Osteocyte (in vitro differentiated cells): ENCODE measurements at places on chromosomes 16 and 17. TPM values are rescaled to one million over a fixed set of nuclear protein-coding genes. Genes with fewer than 3 reads are reported as not detected.

GRCh38 chr16:11828696-11829095 lies 22.6 kb downstream of the RSL1D1 start:
- H3K4me1 ChIP-seq: peaks cover 10% of the 10 kb centered on the region
- H3K27ac ChIP-seq: no peak overlapping the region
- DNase-seq: no peak
- H3K36me3 ChIP-seq: no peaks in the 10 kb centered on the region
- H3K27me3 ChIP-seq: no peaks in the 10 kb centered on the region
- no peak overlapping the region for H3K4me3 ChIP-seq

GRCh38 chr16:15545544-15545943 lies 97.4 kb downstream of the MARF1 start:
- H3K4me1 ChIP-seq: no peaks in the 10 kb centered on the region
- H3K27me3 ChIP-seq: no peaks in the 10 kb centered on the region
- H3K27ac ChIP-seq: no peak overlapping the region

- H3K4me3 ChIP-seq: no peak overlapping the region
- peaks cover 4% of the 10 kb centered on the region for H3K27me3 ChIP-seq
- no peak for DNase-seq
- no peak overlapping the region for H3K27ac ChIP-seq
- no peaks in the 10 kb centered on the region for H3K36me3 ChIP-seq
These were observed 1.2 kb upstream of the P2RX1 start for GRCh38 chr17:3917391-3917931.

DNA sequence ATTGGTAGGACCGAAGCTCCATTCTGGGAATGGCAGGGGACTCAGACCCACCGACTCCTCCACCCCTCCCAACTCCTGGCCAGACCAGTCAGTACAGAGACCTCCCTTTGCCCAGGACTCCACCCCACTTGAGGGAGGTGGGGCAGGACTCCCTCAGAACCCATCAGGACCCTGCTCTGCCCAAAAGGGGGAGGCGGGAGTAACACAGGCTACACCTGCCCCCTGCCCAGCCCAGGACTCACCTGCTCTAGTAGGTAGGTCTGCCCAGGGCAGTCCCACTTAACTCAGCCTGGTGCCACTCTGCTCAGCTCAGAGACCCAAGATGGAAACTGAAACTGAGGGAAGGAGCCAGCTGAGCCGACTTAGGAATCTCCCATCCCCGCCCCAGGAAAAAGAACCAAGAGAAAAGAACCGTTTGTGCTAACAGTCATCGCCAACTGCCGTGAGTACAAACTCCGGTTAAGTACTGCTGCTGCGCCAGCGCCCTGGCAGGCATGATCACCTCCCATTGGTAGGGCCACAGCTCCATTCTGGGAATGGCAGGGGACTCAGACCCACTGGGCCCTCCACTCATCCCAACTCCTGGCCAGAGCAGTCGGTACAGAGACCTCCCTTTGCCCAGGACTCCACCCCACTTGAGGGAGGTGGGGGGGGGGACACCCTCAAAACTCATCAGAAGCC lies 503 bp downstream of the DHX58 start:
- H3K36me3 ChIP-seq: peaks cover 6% of the 10 kb centered on the region
- DNase-seq: no peak
- no peak overlapping the region for H3K4me3 ChIP-seq
- H3K27ac ChIP-seq: peak overlapping the region; percentile 61
- no peaks in the 10 kb centered on the region for H3K27me3 ChIP-seq

GRCh38 chr16:76265434-76266045 lies 11.7 kb upstream of the CNTNAP4 start:
- H3K4me1 ChIP-seq: no peaks in the 10 kb centered on the region
- DNase-seq: no peak
- no peaks in the 10 kb centered on the region for H3K36me3 ChIP-seq

- no peaks in the 10 kb centered on the region for H3K36me3 ChIP-seq
- H3K4me1 ChIP-seq: no peaks in the 10 kb centered on the region
- peaks cover 32% of the 10 kb centered on the region for H3K27me3 ChIP-seq
These were observed 35.9 kb downstream of the NACA2 start for GRCh38 chr17:61555127-61555566.

DNA sequence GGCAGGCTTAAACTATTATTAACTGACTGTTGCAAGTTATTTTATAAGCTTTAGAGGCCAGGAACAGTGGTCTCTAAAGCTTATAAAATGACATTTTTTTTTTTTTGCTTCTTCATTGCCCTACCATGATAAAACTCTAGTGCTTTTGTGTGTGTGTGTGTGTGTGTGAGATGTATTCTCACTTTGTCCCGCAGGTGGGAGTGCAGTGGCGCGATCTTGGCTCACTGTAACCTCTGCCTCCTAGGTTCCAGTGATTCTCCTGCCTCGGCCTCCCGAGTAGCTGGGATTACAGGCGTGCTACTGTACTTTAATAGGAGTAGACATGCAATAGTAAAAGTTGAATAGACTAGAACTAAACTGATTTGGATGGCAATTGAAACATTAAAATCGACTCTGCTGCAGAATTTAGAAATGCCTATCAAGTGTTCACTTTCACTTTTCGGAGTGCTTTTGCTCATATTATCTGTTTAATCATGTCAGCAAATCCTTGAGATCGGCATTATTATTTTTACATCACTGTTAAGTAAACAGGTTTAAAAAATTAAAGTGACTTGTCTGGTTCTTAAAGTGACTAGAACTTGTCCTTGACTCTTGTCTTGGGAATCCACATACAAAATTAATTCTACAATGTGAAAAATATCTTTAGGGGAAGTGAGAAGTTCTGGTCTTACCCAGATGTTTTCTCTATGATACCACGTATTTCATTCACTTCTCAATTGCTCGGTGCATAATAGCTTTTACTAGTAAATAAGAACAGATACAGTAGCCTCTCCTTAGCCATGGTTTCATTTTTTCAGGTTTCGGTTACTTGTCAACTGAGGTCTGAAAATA lies 8.4 kb upstream of the PCTP start:
- no peak overlapping the region for H3K4me3 ChIP-seq
- peaks cover 2% of the 10 kb centered on the region for H3K36me3 ChIP-seq
- no peaks in the 10 kb centered on the region for H3K4me1 ChIP-seq
- no peak for DNase-seq

GRCh38 chr17:80104321-80104955 lies 3.1 kb downstream of the GAA start:
- no peaks in the 10 kb centered on the region for H3K27me3 ChIP-seq
- no peak overlapping the region for H3K27ac ChIP-seq

DNA sequence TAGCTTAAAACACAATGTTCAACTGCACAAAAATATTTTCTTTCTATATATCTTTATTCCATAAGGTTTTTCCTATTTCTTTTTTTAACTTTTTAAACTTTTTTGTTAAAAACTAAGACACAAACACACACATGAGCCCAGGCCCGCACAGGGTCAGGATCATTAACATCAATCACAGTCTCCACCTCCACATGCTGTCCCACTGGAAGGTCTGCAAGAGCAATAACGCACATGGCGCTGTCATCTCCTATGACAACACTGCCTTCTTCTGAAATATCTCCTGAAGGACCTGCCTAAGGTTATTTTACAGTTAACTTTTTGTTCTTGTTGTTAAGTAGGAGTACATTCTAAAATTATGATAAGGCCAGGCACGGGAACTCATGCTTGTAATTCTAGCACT lies 4.1 kb downstream of the CFAP20 start:
- H3K4me1 ChIP-seq: peaks cover 54% of the 10 kb centered on the region
- no peak overlapping the region for H3K4me3 ChIP-seq
- DNase-seq: no peak
- no peaks in the 10 kb centered on the region for H3K27me3 ChIP-seq
- H3K36me3 ChIP-seq: no peaks in the 10 kb centered on the region
- H3K27ac ChIP-seq: no peak overlapping the region

DNA sequence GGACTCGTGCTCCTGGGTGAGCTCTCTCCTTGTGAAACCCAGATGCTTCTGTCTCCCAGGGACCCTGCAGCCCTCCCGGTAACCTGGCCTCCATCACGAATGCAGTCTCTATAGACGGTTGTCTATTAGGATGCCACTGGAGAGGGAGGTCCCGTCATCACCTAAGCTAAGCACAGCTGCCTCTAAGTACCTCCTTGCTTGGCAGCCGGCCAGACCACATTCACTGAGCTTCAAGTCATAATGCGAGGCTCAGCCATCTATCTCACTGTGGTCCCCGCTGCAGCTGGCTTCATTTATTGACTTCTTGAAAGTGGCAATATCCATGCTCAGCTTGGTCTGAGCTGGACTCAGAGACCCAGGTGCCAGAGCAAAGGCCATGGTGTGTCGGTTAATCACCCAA lies 74.5 kb upstream of the HSBP1 start:
- H3K27ac ChIP-seq: no peak overlapping the region
- H3K4me1 ChIP-seq: no peaks in the 10 kb centered on the region
- no peaks in the 10 kb centered on the region for H3K36me3 ChIP-seq
- no peak for DNase-seq

DNA sequence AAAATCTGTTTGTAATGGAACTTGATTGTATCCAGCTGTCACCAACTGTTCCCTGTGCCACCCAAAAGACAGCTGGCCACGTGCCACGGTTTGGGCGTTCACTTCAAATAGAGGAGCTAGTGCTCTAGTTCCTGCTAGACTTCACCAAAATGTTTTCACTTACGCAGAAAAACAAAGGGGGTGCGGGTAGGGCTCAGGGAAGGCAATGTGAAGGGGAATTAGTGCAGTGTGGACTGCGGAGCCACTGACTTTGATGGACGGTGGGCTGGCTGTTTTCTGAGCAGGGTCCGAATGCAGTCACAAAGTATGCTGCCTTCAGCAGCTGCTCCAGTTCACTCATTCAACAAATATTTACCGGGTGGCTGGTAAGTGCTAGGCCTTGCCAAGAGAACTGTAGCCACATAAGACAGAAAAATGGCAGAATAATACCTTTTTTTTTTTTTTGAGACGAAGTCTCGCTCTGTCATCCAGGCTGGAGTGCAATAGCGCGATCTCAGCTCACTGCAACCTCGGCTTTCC lies 7.6 kb upstream of the CYTH1 start:
- no peaks in the 10 kb centered on the region for H3K27me3 ChIP-seq
- H3K36me3 ChIP-seq: peaks cover 20% of the 10 kb centered on the region
- DNase-seq: no peak

DNA sequence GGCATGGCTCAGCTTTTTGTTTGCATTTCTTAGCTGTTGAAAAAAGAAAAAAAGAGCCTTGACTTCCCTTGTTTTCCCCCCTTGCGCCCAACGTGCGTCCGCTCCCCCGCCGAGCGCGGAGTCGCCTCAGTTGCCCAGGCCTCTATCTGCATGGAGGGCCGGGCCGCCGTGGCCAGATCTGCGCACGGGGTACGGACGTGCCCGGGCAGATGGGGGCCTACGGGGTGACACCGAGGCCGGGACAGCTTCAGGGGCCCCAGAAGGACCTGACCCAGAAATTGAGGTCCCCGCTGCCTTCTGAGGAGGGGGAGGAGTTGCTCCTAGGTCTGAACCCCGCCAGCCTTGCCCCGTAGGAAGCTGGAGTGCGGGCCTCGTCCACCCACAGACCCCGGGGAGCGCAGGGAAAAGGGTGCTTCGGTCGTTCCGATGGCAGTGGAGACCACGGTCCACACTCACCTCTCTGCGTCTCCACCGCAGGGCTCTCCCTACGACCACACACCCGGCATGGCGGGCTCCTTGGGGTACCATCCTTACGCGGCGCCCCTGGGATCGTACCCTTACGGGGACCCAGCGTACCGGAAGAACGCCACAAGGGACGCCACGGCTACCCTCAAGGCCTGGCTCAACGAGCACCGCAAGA lies 1.5 kb downstream of the IRX5 start:
- H3K4me1 ChIP-seq: peaks cover 41% of the 10 kb centered on the region
- H3K27me3 ChIP-seq: peaks cover 43% of the 10 kb centered on the region
- peak overlapping the region; percentile 85 for H3K27ac ChIP-seq
- peak; percentile 82 for DNase-seq
- peak overlapping the region; percentile 81 for H3K4me3 ChIP-seq

- DNase-seq: no peak
- no peak overlapping the region for H3K27ac ChIP-seq
- H3K27me3 ChIP-seq: no peaks in the 10 kb centered on the region
- no peaks in the 10 kb centered on the region for H3K4me1 ChIP-seq
- H3K36me3 ChIP-seq: no peaks in the 10 kb centered on the region
- H3K4me3 ChIP-seq: no peak overlapping the region
These were observed 14.7 kb upstream of the C16orf82 start for GRCh38 chr16:27052007-27052406.

DNA sequence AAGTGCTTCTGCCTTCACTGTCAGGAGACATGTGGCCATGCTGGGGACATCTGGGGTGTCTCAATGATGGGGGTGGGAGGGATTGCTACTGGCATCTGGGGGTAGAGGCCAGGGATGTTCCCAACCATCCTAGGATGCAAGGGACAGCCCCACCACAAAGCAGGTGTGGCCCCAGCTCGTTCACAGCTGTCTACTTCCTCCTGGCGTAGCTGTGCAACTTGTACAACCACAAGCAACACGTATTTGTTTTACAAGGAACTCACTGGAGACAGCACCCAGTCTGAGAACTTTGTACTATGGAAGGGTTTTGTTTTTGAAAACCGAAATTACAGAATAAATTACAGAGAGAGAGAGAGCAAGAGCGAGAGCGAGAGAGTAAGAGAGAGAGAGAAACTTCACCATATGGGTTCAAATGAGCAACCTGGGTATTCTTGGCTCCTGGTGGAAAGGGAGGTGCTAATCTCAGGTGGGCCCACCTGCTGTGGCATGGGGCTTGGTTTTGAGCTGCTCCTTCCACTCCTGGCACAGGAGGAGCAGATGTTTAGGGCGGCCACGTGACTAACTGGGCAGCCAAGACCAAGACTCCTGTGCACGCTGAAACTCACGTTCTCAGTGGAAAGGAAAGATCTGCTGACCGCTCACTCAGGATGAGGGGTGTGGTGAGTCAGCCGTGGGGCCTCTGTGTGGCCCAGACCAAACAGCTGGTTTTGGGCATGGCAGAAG lies 17.5 kb upstream of the TNFRSF13B start:
- H3K27me3 ChIP-seq: peaks cover 11% of the 10 kb centered on the region

- H3K4me1 ChIP-seq: peaks cover 6% of the 10 kb centered on the region
- no peak overlapping the region for H3K4me3 ChIP-seq
- peaks cover 21% of the 10 kb centered on the region for H3K36me3 ChIP-seq
- H3K27me3 ChIP-seq: no peaks in the 10 kb centered on the region
- no peak for DNase-seq
These were observed 246.1 kb downstream of the SLC39A11 start for GRCh38 chr17:72846399-72846798.

GRCh38 chr17:53100126-53100525 lies 722.6 kb upstream of the KIF2B start:
- no peak for DNase-seq
- H3K27ac ChIP-seq: no peak overlapping the region
- H3K27me3 ChIP-seq: no peaks in the 10 kb centered on the region
- no peaks in the 10 kb centered on the region for H3K36me3 ChIP-seq
- no peaks in the 10 kb centered on the region for H3K4me1 ChIP-seq

TMEM238L gene
- total RNA-seq: not detected in 2 replicates

C16orf89 gene
- not detected in 2 replicates for total RNA-seq

KRT33B gene
- total RNA-seq: not detected in 2 replicates

ARMC5 gene
- total RNA-seq: 12.3 and 12.8 TPM in 2 replicates
